ENCODE measurements at places on chromosomes 1 and 21.

- DNase-seq: no peak
These were observed 23.9 kb upstream of the MEF2D start for GRCh38 chr1:156524481-156524869.

GRCh38 chr1:168520052-168520751, 23.6 kb downstream of the XCL2 start:
- DNase-seq: no peak

DNA sequence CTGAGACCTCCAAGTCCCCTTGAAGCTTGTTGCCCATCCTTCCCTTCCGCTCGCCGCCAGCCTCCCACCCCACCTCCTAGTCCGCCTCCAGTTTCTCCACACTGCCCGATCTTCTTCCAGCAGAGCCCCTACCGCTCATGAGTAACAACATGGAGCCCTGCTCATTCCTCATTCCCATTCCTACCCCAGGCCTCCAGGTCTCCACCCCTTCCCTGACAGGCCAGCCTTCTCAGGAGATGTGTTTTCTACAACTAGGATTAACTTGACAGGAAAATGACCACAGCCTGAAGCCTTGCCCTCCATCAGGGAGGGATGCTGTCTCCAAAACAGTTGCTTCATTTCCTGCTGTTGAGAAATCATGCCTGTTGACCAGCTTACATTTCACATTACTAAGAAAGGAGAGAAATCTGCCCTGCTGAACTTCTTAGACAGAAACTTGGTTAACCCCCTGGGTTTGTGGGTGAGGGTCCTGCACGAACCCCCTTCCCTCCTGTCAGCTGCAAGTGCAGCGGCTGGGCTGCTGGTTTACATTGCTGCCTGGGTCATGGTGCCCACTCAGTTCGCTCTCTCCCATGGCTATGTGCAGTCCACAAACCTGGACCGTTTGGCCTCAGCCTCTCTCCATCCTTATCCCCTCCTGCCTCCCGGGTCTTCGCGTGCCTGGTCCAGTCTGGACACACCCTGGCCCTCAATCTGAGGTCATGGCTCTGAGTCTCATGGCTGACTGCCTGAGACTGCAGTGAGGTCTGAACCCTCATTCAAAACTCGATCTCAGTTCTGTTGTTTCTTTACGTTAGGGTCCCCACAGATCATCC, 16.1 kb upstream of the CHI3L1 start:
- DNase-seq: no peak

DNA sequence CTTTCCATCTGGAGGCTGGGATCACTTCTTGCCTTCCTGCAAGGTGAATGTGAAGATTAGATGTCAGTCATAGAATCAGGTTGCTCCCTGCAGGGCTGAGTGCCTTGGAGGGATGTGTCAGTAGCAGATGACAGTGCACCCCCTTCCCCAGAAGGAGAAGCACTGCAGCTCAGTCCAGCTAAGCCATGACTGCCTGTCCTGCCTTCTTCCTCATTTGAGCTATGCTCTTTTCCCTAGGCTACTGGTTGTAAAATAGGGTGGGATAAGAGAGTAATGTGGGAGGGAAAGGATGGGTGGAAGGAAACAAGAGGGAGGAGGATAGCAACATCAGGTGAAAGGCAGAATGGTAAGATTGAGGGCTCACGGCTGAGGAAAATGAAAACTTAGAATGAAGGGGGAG, 11.1 kb upstream of the FABP3 start:
- no peak for DNase-seq

DNA sequence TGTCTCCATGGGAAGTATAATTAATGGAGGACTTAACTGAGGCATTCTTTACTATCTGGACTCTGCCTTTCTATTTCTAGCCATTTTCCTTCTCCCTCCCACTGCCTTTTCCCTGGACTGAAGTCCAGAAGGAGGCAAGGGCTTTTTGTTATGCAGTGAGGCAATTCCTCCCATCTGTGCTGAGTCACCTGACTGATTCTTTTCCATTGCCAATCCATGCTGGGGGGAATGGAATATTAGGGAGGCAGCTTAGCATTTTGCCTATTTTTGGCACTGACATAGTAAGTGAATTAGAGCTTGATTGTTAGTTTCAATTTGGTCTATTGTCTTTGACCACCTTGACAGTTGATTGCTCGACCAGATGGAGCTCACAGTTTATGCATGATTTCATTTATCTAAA, 1000.6 kb upstream of the PRMT6 start:
- DNase-seq: no peak

DNA sequence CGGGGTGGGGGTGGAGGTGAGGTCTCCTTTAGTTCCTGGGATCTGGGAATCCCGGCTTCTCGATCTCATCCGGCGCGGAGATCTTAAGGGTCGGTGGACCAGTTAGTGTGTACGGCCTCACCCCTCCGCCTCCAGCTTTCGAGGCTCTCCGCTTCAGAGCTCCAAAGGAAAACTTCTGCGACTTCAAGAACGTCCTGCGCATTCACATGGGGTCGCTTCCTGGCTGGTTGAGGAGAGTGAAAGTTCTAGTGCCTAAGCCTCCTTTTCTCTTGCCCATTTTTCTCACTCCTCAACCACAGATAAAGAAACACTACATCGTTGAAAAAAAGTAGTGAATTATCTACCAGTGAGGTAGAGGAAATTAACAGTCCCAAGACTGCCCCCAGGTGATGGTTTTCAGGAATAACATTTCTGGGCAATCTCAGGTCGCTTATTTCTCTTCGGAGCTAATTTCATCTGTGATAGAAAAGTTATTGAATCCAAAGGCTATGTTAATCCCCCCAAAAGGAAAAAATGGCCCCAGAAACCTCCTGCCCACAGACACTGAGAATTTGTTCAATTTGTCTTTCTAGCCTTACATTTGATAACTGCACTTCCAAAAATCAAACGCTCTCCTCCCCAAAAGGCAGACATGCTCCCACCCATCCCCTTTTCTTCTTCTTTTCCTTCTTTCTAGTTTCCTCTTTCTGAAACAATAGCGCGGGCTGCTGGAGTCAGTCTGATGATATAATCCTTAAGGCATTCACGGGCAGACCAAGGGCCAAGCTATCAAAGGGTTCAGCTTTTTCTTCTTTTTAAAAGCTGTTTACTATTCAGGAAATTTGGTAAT, 20.6 kb upstream of the TBX15 start:
- DNase-seq: no peak

GRCh38 chr1:31441970-31442647, 29.1 kb downstream of the SERINC2 start:
- no peak for DNase-seq

- no peak for DNase-seq
These were observed 38.7 kb upstream of the LRRC8C start for GRCh38 chr1:89594096-89594740.

DNA sequence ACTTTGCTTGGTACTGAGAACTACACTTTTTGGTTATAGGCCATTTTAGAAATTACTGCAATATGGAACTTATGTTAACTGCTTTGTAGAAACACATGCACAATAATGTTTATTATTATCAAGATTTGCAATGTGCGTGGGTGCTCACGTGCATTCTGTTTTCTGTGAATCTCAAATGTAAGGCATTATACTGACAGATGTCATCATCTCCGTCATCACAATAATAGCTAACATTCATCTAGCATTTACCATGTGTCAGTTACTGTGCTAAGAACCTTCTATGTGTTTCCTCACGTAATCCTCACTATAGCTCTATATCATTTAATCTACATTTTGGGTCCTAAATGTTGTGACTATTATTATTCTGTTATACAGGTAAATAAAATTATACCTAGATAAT, 1214.8 kb upstream of the ADGRL4 start:
- DNase-seq: no peak

GRCh38 chr1:53547231-53547790, 88.1 kb downstream of the DMRTB1 start:
- no peak for DNase-seq

DNA sequence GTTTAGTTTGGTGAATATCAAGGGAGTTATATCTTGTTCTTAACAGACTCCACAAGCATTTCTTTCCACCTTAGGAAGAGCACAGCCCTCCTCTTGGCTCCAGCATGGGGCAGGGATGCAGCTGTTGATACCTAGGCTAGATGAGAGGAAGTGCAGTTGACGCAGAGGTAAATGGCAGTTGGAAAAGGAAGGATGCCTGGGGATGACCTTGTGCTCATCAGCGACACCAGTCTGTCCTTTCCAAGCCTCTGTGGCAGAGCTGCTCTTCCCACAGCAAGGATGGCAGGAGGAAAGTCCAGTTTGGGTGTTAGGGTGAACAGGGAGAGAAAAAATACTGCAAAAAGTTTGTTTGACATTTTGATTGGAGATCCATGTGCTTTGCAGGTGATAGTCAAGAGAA, 6.2 kb downstream of the PROX1 start:
- DNase-seq: no peak

GRCh38 chr1:57072401-57073110, 106.7 kb upstream of the C8B start:
- no peak for DNase-seq

GRCh38 chr1:201329286-201329685, 46.0 kb downstream of the PKP1 start:
- DNase-seq: no peak

GRCh38 chr21:41612674-41613532, 104.9 kb upstream of the TMPRSS2 start:
- peak; percentile 67 for DNase-seq

GRCh38 chr1:167489571-167490340, 28.6 kb downstream of the CD247 start:
- no peak for DNase-seq

GRCh38 chr1:50983219-50983802, 13.3 kb downstream of the CDKN2C start:
- DNase-seq: no peak

DNA sequence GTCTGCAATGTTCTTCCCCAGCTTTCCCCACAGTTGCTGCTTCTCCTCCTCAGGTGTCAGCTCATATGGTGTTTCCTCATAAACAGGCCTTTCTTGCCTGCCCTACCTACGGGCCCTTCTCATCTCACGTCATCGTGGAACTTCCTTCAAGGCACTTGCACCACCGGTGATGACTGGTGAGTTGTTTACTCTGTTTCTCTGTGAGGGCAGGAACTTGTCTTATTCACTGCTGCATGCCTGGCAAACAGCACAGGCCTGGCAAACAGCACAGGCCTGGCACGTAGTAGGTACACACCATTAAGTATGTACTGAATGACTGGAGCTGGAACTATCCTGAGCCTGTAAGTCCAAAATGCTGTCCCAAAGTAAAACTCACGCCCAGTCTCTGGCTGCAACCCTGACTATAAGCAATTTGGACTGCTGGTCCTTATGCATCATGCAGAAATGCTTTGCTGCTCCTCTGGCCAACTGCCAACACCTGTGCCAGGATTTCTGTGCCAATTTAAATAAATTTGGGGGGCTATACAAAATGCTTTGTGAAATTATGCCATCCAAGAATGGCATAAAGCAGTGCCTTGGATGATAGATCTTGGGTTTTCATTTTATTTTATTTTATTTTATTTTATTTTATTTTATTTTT, 25.7 kb downstream of the STK40 start:
- DNase-seq: no peak

- no peak for DNase-seq
These were observed 11.5 kb downstream of the TRIM33 start for GRCh38 chr1:114499478-114499877.

DNA sequence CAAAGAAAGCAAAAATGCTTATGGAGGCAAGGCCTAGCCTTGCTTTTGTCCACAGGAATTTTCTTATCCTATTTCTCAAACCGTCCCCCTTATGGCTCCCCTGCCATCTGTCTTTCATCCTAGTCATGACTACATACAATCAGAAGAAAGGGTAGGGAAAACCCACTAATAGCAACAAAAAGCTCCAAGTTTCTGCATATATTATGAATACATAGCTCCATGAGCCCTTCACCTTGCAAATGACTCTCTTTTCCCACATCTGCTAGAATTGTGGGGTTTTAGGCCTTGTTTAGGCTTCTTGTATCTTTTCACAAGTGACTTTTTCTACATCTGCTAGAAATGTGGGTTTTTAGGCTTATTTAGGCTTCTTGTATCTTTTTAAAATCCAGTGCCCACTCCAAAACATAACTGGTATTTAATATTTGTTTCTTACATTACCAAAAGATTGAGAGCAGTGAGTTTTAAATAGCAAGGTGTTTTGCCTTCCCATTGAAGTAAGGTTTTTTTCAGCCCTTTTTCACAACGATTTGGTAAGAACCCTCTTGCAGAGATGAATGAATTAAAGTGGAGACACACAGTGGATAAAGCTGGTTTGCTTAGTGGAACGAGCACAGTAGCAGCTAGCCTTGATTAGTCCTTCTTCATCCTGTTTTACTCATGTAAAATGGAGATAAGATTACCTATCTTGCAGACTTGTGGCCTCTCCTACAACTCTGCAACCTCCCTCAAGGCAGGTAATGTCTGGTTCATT, 4.4 kb downstream of the GADD45A start:
- no peak for DNase-seq

GRCh38 chr21:26495283-26495849, 77.7 kb downstream of the CYYR1 start:
- no peak for DNase-seq

- DNase-seq: no peak
These were observed 6.3 kb upstream of the GOLT1A start for GRCh38 chr1:204219971-204220616.

DNA sequence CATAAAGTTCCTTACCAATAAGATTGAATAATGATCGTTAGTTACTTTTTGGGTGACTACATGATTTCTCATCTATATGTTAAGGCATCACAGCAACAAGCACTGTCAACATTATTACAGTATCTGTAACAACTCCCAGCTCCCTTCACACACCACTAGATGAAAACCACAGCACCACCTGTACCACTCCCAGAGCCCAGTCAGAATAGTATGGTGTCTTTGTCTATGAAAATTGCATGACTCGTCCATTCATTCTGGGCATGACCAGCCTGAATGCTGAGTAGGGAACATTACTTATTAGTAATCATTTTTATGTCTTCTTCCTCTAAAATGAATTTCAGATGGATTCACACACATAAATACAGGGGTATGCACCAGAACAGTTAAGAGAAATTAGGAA, 7.0 kb downstream of the OLFML2B start:
- no peak for DNase-seq

- DNase-seq: no peak
These were observed 81.8 kb downstream of the KIF1B start for GRCh38 chr1:10292188-10292587.

DNA sequence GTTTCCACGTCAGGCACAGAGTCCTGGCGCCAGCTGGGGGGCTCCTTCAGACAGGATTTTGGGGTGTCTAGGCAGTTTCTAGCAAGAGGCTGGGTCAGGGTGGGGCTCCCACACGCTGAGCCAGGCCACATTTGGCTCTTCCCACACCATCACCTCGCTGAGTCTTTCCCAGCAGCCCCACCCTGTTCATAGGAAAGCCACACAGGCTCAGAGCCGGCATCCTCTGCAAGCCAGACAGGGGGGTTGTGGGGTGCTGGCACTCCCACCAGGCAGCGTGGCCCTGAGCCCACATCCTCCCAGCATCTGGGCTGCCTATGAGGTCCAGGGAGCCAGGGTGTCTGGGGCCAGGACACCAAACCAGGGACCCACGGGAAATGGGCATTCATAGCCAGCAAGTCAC, 2.8 kb upstream of the GPR153 start:
- DNase-seq: no peak

Measured in smooth muscle cell of the brain vasculature (primary cell).